Activated T-cell treated with anti-CD3 and anti-CD28 coated beads, Interleukin-2, amount 50 U/mL, for 72 hours (primary cell): ENCODE measurements at places on chromosomes 3 and 15. TPM values are rescaled to one million over a fixed set of nuclear protein-coding genes. Genes with fewer than 3 reads are reported as not detected.

DNA sequence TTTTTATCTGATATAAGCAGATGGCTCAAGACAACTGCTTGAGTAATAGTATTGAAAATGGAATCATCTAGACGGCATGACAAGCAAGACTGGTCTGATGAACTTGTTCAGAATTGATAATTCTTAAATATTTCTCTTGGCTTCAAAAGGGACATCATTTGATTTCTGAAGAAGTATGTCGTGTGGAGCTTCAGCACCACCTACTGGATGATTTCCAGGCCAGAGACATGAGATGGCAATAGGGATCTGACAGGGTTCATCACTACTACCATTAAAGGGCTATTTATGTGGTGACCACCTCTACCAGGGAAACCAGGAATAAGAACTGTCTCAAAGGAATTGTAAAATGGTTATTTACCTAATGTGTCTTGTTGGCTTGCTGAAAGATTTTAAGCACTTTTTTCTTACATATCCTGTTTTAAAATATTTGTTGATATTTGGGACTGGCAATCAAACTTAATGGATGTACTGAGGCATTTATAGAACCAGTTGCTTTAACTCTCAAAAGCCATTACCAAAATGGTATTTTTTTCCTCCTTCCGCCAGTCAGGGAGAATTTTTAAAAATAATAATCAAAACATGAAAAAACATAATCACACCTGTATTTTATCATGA, 99.5 kb upstream of the FAM98B start:
- DNase-seq, result peak; percentile 60
- H3K36me3 ChIP-seq, result no peaks in the 10 kb centered on the region
- H3K27ac ChIP-seq, result no peak overlapping the region
- no peak overlapping the region for H3K4me3 ChIP-seq
- no peaks in the 10 kb centered on the region for H3K4me1 ChIP-seq
- H3K27me3 ChIP-seq, result peaks cover 7% of the 10 kb centered on the region

DNA sequence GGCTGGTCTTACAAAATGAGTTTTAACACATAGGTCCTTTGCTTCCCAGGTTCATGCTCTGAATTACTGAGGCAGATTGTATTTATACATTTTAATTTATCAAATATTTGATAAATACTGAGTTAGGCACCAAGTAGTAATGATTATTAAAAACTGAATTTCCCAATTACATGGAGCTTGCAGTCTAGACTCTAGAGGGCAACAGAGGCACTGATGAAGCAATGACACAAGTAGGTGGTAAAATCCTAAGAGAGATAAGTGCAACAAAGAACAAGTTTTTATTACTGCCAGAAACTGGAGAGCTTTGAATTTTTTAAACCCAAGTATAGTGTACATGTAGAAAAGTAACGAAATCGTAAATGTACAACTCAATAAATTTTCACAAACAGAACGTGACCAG, 406.2 kb upstream of the RARB start:
- H3K27ac ChIP-seq, result no peak overlapping the region
- no peak for DNase-seq
- H3K4me1 ChIP-seq, result no peaks in the 10 kb centered on the region
- H3K27me3 ChIP-seq, result no peaks in the 10 kb centered on the region
- no peak overlapping the region for H3K4me3 ChIP-seq

DNA sequence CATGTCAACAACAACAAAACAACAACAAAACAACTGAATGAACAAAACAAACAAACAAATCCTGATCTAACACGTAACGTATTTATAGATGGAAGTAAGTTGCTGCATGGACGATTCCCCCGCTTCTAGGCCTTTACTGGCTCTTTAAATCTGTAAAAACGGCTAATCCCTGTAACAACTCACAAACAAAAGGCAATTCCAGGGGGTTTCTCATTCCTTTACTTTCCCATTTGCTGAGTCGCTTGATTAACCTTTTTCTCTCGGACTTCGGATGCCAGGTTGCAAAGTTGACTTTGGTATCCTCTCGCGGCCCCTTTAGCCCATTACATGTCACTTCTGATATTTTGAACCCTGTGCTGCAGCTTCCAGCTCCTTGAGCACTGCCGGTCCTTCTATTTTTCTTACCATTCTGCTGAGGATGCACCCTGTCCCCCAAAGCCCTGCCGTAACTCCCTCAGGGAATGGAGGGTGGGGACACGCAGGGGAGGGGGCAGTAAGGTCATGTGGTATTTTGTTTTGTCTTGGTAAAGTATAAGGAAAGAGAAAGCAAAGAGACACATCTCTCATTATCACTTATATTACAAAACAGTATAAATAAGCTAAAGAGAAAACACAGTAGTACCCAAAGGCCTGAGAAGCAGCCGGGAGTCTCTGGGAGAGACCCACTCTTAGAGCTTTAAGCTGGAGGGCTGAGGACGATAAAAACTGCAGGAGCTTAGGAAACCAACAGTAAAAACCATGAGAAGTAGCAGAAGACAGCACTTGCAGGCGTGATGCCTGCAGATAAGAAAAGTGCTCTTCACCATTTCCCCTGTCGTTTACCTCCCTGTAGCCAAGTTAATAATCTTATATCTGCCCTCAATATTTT, 457.8 kb upstream of the ZNF717 start:
- no peaks in the 10 kb centered on the region for H3K36me3 ChIP-seq
- DNase-seq, result no peak
- no peaks in the 10 kb centered on the region for H3K27me3 ChIP-seq
- H3K4me3 ChIP-seq, result no peak overlapping the region
- H3K4me1 ChIP-seq, result no peaks in the 10 kb centered on the region

DNA sequence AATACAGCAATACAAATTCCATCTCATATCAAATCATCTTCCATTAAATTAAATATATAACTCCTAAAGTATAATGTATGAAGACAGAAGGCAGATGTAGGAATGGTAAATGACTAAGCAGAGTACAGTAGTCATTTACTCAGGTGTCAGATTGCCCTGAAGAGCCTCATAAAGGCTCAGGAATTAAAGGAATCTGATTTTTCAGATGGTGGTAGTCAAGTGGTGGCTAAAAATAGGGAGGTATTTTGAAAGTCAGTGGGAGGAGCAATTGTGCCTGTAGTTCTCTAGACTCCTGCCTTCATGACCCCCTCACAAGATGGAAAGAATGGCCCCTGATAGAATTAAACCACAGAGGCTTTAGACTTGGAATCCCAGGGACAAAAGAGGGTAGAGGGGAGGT, 142.7 kb upstream of the SYNPR start:
- peaks cover 4% of the 10 kb centered on the region for H3K36me3 ChIP-seq
- no peak for DNase-seq
- no peak overlapping the region for H3K27ac ChIP-seq
- no peaks in the 10 kb centered on the region for H3K27me3 ChIP-seq

- H3K4me1 ChIP-seq, result peaks cover 13% of the 10 kb centered on the region
- no peaks in the 10 kb centered on the region for H3K36me3 ChIP-seq
- H3K27me3 ChIP-seq, result peaks cover 17% of the 10 kb centered on the region
- no peak overlapping the region for H3K4me3 ChIP-seq
- peak; percentile 48 for DNase-seq
- no peak overlapping the region for H3K27ac ChIP-seq
Measured at GRCh38 chr15:48861813-48862431, 16.0 kb upstream of the EID1 start.

DNA sequence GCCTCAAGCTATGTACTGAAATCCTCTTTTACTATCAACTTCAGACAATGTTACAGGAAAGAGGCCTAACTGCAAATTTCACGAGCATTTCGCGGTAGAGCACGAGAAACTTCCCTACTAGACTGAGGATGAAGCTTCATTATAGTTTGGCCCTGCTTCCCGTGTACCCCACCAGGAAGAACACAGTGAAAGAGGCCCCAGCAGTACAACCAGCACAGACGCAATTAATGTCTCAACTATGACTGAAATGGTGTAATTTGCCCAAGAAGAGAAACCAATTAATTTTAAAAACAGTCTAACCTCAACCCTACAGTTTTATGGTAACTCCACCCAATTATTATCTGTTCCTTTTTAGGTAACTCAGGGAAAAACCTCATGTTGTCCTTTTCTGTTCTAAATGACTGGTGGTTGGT, 12.1 kb downstream of the CHSY1 start:
- no peak for DNase-seq
- H3K27ac ChIP-seq, result peak overlapping the region; percentile 81
- peaks cover 2% of the 10 kb centered on the region for H3K36me3 ChIP-seq

- H3K4me3 ChIP-seq, result no peak overlapping the region
- no peak for DNase-seq
- no peaks in the 10 kb centered on the region for H3K36me3 ChIP-seq
- H3K27ac ChIP-seq, result no peak overlapping the region
- H3K4me1 ChIP-seq, result peaks cover 12% of the 10 kb centered on the region
- peaks cover 8% of the 10 kb centered on the region for H3K27me3 ChIP-seq
Measured at GRCh38 chr3:150150633-150151032, 179.9 kb upstream of the PFN2 start.

GRCh38 chr15:34070003-34070402, 31.0 kb upstream of the AVEN start:
- no peaks in the 10 kb centered on the region for H3K27me3 ChIP-seq
- H3K4me1 ChIP-seq, result no peaks in the 10 kb centered on the region
- DNase-seq, result no peak
- no peak overlapping the region for H3K27ac ChIP-seq
- H3K4me3 ChIP-seq, result no peak overlapping the region
- H3K36me3 ChIP-seq, result peaks cover 3% of the 10 kb centered on the region

DNA sequence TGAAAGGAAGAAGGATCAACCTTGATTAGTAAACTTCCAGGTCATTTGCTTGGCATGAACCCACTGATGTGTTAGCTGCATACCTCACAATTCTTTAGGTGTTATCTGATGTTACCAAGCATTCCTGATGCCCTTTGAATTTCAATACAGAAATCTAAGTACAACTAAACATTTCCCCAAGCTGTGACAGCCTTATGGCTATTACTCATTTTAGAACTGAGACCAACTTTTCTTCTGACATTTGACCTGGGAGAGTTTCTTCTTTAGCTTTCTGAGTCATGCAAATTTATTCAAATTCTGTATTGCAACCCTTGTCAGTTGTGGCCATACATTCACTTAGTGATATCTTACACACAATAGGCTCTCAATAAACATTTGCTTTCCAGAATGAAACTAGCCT, 124.3 kb downstream of the TIGIT start:
- H3K27me3 ChIP-seq, result no peaks in the 10 kb centered on the region
- H3K4me1 ChIP-seq, result peaks cover 53% of the 10 kb centered on the region
- peak overlapping the region; percentile 94 for H3K27ac ChIP-seq
- peak overlapping the region; percentile 47 for H3K4me3 ChIP-seq

The NOX5 gene
- not detected for total RNA-seq

The SEMA3B gene
- total RNA-seq, result 3.3 TPM

The LMCD1 gene
- 2.2 TPM for total RNA-seq

The TMCO5A gene
- not detected for total RNA-seq

The ISLR2 gene
- not detected for total RNA-seq
